ENCODE measurements at places on chromosomes 11 and 22.

GRCh38 chr22:24164940-24165339, 16.3 kb upstream of the SUSD2 start:
- no peak for DNase-seq

GRCh38 chr11:110564676-110565356, 135.1 kb downstream of the FDX1 start:
- no peak for DNase-seq

DNA sequence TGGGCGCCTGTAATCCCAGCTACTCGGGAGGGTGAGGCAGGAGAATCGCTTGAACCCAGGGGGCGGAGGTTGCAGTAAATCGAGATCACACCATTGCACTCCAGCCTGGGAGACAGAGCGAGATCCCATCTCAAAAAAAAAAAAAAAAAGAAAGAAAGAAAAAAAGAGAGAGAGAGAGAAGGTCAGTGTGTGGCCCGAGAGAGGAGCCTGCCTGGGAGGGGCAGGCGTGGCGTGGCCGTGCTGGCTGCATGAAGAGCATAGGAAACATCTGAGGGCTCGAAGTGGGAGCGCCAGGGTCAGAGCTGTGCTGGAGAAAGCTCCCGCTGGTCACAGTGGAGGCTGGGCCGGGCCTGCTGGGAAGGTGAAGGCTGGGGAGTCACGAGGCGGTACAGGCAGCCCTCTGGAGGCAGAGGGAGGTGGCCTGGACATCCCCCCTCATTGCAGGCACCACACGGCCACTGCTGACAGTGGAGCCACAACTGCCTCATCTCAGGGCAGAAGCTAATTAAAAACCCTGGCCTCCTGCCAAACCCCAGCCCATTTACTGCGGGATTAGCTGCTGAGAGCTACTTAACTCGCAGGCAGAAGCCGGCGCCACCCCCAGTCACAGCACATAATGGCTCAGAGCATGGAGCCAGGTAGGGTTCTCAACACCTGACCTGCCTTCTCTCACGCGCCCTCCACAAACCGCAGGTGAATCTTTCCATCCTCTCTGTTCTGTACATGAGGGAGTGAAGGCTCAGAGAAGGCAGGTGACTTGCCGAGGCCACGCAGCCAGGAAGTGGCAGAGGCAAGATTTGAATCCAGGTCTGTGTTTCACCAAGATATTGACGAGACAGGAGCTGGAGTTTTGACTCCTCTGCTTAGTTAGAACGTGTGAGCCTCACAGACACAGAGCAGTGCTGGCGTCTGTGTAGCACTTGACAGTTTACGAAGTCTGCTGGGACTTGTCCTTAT, 32.6 kb downstream of the NFAM1 start:
- DNase-seq = no peak

DNA sequence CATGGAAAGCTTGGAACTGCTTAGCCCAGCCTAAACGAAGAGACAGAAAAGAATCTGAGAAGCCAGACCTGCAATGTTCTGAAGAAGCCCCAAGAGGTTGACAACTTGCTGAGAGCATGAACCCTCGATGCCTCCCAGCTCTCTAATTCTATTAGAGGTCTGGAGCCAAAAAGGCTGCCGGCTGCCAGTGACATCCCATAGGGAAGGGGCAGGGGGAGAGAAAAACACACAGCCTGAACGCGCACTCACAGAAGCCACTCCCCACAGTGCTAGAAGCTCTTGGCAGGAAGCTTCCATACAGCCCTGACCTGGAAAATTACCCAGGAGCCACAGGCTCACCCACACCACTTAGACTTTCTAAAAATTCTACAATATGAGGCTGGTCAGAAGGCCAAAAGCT, 18.3 kb downstream of the POLDIP3 start:
- no peak for DNase-seq

- no peak for DNase-seq
Measured at GRCh38 chr11:764322-765024, 12.8 kb downstream of the GATD1 start.

DNA sequence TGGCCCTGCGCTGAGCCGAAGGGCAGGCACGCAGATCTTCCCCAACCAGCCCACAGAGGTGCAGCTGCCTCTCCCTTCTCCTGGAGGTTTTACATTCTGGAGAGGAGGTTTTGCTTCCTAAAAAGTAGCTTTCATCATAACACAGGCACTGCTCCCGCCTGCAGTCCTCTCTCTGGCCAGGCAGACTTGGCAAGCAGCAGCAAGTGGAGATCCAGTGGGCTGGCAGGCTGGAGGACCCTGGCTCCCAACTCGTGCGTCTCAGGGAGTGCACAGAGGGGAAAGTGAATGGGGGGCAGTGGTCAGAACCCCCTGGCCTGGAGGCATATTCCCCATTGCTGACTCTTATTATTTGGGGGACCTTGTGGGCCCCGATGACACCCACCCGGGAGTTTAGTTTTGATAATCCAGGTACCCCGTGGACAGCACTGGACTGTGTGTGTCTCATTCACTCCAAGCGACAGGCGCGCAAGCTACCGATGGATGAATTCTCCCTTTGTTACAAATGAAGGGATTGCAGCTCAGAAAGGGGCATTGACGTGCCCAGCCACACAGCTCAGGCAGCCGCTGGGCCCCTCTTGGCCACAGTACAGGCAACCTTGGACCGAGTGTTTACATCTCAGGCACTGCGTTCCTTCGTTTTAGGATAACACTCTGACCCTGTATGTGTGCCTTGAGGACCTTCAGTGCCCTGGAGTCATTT, 1223.9 kb downstream of the BRD1 start:
- no peak for DNase-seq

Data from stimulated activated CD4-positive, alpha-beta T cell treated with anti-CD3 and anti-CD28 coated beads, Interleukin-1b, Interleukin-23, amount 100 ng/mL, for 24 hours (primary cell).